ENCODE measurements at places on chromosomes 12 and 14.

GRCh38 chr12:126055521-126055920 is 990.3 kb downstream of the AACS start:
- DNase-seq: no peak

GRCh38 chr12:104747330-104747729 is 210.8 kb downstream of the SLC41A2 start:
- no peak for DNase-seq

- DNase-seq: no peak
Observed at GRCh38 chr12:95192271-95192670, 25.0 kb downstream of the FGD6 start.

GRCh38 chr14:34522496-34522895 is 17.0 kb downstream of the EAPP start:
- DNase-seq: no peak

DNA sequence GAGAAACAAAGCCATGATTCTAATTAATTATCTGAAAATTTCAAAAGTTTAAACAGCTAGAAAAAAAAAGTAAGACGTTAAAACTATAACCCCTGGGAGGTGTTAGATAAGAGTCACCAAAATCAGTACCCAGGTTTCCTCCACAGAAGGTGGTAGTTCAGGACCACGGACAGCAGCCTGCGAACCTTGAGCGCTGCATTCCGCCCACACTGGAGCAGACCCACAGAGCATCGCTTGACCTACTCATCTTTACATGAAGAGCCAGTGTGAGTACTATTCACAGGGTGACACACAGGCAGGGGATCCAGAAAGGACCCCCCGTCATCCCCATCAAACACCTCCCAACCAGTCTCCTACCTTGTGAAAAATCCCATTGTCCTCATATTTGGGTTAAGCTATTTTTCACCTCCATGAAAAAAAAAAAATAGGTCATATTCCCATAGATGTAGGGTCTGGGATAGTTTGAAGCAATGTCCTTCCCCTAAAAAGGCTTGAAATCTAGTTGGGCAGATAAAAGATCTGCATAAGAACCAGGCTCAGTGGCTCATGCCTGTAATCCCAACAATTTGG is 8.8 kb upstream of the CHGA start:
- peak; percentile 66 for DNase-seq

DNA sequence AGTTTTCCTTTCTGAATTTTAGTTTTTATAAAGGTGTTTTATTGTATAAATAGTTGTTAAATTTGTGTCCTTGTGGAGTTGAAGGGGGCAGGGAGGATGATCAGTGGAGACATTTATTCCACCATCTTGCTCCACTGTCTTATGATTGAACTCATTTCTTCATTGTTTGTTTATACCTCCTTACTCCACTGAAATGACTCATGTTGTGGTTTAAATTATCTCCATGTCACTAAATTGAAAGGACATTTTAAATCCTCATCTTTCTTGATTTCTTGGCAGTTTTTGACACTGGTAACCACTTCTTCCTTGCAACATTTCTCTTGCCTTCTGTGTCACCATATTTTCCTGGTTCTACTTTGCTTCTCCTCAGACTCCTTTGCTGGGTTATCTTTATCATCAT is 23.6 kb upstream of the FERMT2 start:
- no peak for DNase-seq

- no peak for DNase-seq
Observed at GRCh38 chr14:66511849-66512248, 3.9 kb downstream of the GPHN start.

DNA sequence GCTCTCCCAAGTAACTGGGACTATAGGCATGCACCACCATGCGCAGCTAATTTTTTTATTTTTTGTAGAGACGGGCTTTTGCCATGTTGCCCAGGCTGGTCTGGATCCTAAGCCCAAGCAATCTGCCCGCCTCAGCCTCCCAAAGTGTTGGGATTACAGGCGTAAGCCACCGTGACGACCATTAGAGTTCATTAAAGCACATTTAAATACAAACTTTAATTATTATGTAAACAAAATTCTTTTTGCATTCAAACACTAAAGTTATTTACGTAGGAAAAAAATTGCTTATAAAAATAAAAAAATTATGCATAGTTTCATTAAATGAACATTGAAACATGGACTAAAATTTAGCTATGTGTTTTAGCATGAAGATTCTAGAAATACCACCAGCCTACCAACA is 7.2 kb downstream of the RPAP3 start:
- DNase-seq: no peak

- DNase-seq: no peak
Observed at GRCh38 chr12:51848326-51848727, at the start of gene FIGNL2. Gene FIGNL2 (minus strand): TSS chr12:51848718. CDS start chr12:51822413, 26,305 bp downstream.

- no peak for DNase-seq
Observed at GRCh38 chr14:103189481-103190470, 66.5 kb downstream of the TNFAIP2 start.

GRCh38 chr12:13099844-13100604 is 3.4 kb downstream of the GSG1 start:
- peak; percentile 55 for DNase-seq

GRCh38 chr12:69704357-69704756 is 5.3 kb upstream of the BEST3 start:
- no peak for DNase-seq

- no peak for DNase-seq
Observed at GRCh38 chr14:26926585-26926984, 328.8 kb upstream of the NOVA1 start.

GRCh38 chr12:108802101-108802961 is 55.1 kb downstream of the SSH1 start:
- peak; percentile 84 for DNase-seq

- DNase-seq: no peak
Observed at GRCh38 chr12:106081606-106082005, 57.1 kb downstream of the NUAK1 start.

DNA sequence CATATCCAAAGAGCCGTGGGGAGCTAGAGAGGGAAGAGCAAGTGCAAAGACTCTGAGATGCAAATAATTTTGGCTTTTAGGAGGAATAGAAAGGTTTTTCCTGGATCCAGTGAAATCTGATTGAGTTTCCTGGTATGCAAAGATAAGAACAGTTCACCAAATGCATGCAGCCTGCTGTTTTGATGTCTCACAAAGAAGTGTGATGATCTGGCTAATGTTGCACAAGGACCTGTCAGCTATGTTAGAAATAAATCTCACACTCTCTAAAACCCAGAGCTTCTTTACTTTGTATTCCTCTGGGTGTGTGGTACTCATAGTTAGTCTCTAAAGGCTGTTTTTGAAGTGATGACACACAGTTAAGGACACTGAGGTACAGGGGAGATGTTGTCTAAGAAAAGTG is 321.4 kb downstream of the AACS start:
- no peak for DNase-seq

- no peak for DNase-seq
Observed at GRCh38 chr14:72906316-72906715, 12.4 kb upstream of the DPF3 start.

- no peak for DNase-seq
Observed at GRCh38 chr14:36805131-36805559, 143.5 kb downstream of the PAX9 start.

DNA sequence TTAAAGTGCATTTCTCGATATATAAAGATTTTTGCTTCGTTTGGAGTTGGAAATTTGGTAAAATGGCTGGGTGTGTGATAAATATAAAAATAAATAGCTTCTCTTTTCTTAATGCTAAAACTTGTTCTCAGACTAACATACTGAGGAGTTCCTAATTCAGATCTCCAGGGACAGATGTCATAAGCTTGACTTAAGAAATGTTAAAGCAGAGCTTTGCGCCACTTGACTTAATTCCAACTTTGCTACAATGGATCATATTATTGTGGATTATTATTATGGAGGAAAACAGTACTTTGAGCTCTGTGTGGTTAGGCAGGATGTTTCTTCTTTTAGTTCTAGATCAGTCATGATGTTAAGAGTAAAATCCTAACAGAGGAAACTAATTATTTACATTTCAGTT is 33.8 kb downstream of the GNG2 start:
- DNase-seq: no peak

- no peak for DNase-seq
Observed at GRCh38 chr12:67676624-67677023, 28.1 kb downstream of the DYRK2 start.

GRCh38 chr14:100584056-100585031 is 2.9 kb downstream of the BEGAIN start:
- no peak for DNase-seq

DNA sequence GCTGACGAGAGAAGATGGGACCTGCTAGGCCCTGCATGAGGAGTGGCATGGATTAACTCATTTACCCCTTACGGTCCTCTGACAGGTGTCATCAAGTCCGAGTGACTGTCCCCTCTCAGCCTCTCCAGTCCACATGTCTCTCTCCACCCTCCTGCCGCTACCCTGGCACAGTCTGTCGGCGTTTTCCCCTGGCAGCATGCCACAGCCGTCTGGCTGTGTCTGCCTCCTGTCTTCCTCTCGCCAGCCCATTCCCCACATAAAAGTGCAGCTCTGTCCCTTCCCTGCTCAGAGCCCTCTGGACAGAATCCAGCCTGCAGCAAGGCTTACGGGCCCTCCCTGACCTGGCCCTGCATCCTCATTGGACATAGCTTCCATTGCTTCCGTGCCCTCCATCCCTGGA is 45.6 kb downstream of the UBE3B start:
- DNase-seq: no peak

DNA sequence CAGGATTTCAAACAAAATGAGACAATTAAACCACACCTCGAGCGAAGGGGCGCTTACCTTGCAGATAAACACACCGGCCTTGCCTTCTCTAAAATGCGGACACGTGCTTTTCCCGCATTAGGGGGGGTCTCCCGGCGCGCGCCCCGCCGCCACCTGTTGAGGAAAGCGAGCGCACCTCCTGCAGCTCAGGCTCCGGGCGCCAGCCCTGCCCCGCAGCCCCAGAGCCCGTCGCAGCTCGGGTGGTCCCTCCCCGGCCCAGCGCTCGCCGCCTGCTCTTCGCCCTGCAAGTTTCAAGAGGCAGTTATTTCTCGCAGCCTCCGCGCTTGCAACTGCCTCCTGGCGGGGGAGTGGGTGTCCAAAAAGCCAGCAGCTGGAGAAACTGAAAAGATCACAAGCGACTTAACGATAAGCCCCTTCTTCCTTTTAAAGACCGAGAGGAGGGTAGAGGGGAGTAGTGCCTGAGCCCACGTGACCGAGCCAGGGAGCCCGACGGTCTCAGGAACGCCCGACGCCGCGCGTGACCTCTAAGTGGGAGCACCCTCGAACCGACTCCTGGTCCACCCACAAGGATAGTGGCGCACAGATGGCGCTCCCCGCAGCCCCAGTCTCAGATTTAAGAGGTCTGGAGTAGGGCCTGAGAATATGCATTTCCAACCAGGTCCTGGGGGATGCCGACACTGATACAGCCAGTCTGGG is at the start of gene ESR2:
ESR2 (minus strand) TSS at position 396 of the 696 bp plus-strand sequence. CDS start 11,386 bp downstream, outside the sequence.
- peak; percentile 71 for DNase-seq

DNA sequence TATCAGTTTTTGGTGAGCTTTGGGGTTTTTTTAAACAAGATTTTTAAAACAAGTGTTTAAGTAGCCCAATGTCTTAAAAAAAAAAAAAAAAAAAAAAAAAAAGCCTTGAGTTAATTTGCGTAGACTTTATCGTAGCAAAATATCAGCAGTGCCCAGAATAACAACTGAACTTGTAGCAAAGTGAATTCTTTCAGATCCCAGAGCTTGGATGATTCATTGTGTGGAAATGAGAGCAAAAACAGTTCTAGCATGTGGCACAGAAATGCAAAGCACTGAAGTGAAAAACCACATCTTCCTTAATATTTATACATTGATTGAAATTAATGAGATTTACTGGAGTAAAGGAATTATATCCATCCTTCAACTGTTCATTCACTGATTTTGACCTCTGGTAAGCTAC is 258.1 kb downstream of the EGLN3 start:
- DNase-seq: no peak

DNA sequence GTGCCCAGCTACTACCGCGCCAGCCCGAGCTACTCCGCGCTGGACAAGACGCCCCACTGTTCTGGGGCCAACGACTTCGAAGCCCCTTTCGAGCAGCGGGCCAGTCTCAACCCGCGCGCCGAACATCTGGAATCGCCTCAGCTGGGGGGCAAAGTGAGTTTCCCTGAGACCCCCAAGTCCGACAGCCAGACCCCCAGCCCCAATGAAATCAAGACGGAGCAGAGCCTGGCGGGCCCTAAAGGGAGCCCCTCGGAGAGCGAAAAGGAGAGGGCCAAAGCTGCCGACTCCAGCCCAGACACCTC is 697 bp downstream of the HOXC10 start:
- DNase-seq: no peak

- DNase-seq: no peak
Observed at GRCh38 chr12:3122841-3123678, 45.9 kb downstream of the TSPAN9 start.

DNA sequence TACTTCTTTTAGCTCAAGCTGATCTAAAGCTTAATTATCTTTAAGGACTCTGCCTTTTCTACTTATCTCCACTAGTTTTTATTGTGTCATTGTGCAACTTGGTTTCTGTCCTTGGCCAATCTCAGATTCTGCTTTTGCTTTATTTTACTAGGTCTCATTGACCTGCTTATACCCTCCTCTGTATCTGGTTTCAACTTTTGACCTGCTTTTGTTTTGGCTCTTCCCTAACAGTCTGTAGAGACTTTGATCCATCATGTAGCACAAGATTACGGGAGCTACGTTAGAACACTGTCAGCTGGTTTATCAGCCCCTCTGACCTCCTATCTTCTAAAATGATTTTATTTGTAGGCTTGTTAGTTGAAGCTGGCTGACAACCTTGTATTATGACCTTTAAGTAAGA is 43.6 kb downstream of the ZCRB1 start:
- no peak for DNase-seq

DNA sequence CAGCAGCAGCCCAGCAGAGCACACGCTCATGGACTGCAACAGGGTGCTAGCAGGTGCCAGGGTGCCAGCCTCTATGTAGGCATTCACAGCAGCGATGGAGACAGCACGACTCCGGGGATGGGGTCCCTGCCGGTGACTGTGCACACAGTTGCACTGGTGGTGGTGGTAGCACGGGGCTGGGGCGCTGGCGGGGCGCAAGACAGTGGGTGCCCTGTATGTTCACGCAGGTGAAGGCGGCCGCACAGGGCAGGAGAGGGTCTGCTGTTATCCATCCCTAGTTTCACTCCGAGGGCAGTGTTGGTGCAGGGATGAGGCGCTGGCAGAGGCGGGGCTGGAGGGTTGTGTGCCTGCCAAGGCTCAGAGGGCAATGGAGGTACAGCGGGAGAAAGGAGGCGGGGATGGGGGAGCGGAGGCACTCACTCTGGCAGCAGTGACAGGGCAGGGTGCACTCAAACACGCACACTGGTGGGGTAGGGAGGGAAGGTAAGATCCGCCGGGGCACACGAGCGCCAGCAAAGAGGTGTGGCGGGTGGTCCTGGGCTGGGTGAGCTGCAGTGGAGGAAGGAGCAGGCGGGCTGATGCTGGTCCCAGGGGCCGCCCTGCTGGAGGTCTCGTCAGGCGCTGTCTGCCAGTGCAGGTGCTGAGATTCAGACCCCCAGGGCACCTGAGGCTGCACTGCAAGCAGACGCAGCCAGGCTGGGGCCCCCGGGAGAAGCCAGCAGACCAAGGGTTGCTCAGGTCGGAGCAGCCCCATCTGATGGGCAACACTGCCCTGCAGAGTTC is 76.7 kb downstream of the GALC start:
- no peak for DNase-seq

- peak; percentile 62 for DNase-seq
Observed at GRCh38 chr12:116629480-116629879, 70.3 kb downstream of the MAP1LC3B2 start.
